ENCODE measurements at places on chromosomes 6 and 20. TPM values are rescaled to one million over a fixed set of nuclear protein-coding genes. Genes with fewer than 3 reads are reported as not detected.

DNA sequence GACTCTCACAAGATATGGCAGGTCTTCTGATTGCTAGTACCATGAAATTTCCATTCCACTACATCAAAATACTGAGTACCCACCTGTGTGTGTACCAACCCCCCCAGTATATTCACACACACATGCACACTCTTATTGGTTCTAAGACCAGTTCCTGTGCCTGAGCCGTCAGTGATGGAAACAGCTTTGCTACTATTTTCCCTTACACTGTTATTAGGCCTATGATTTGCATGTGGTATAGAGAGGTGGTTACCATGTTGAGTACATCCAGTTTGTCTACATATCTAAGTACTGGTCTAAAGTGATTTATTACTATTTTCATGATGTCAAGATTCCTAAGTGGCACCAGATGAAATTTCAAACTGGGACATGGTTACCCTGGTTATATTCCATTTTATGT, 459.9 kb downstream of the BCKDHB start:
- no peak for DNase-seq
- H3K27ac ChIP-seq: no peak overlapping the region
- no peaks in the 10 kb centered on the region for H3K4me1 ChIP-seq
- H3K4me3 ChIP-seq: no peak overlapping the region
- no peaks in the 10 kb centered on the region for H3K27me3 ChIP-seq

GRCh38 chr20:61722146-61722678, 343.5 kb downstream of the TAF4 start:
- no peak overlapping the region for H3K4me3 ChIP-seq

DNA sequence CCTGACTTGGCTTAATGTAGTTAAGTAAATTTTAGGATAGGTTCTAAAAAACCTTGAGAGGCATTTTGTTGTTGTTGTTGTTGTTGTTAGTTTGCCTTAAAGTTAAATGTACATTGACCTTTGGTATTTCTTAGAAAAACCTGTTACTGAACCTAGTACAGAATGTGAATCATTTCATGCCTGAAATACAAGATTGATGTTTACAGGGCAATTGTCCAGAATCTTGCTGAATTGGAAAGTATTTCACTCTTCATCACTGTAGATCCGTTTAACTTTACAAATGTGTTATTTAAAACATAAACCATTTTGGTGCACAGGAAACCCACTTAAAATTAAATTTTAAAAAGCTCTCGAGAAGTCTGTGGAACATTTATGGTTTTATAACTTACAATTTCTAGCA, 75.0 kb downstream of the CEP57L1 start:
- no peaks in the 10 kb centered on the region for H3K4me1 ChIP-seq
- DNase-seq: no peak
- no peak overlapping the region for H3K27ac ChIP-seq

GRCh38 chr20:44796311-44796710, 14.0 kb downstream of the RIMS4 start:
- H3K27me3 ChIP-seq: no peaks in the 10 kb centered on the region
- H3K27ac ChIP-seq: no peak overlapping the region
- DNase-seq: no peak
- H3K4me1 ChIP-seq: peaks cover 2% of the 10 kb centered on the region
- no peaks in the 10 kb centered on the region for H3K36me3 ChIP-seq

DNA sequence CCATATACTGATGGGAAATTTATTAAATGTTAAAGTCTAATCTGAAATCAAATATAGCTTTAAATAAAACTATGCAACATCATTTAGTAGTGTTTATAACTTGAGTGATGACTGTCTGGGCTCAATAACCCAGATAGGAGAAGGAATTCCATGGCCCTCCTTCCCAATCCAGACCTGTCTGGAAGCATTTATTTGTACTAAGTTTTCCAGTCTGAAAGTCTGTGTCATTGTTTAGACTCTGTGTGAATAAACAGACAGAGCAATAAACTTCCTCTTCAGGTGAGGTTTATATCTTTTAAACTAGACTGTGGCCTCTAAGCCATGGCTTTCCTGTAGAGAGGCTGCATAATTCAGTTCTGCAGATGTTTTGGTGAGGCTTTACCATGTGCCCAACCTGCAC, 176.4 kb downstream of the SOX4 start:
- H3K4me3 ChIP-seq: no peak overlapping the region
- H3K4me1 ChIP-seq: peaks cover 27% of the 10 kb centered on the region
- DNase-seq: no peak
- no peak overlapping the region for H3K27ac ChIP-seq

- no peaks in the 10 kb centered on the region for H3K27me3 ChIP-seq
- DNase-seq: no peak
- H3K4me1 ChIP-seq: no peaks in the 10 kb centered on the region
Observed at GRCh38 chr6:20711518-20711917, 177.3 kb downstream of the CDKAL1 start.

DNA sequence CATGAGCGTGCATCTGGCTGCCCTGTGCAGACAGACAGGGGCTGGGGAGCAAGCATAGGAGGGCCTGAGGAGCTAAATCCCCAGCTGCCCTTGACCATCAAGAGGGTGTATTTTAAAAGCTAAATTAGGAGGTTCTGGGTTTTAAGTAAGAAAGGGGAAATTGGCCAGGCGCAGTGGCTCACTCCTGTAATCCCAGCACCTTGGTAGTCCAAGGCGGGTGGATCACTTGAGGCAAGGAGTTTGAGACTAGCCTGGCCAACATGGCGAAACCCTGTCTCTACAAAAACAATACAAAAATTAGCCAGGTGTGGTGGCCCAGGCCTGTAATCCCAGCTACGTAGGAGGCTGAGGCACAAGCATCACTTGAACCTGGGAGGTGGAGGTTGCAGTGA, 27.8 kb downstream of the SERPINB6 start:
- H3K27me3 ChIP-seq: no peaks in the 10 kb centered on the region
- peaks cover 14% of the 10 kb centered on the region for H3K36me3 ChIP-seq
- H3K4me3 ChIP-seq: no peak overlapping the region
- peak overlapping the region; percentile 61 for H3K27ac ChIP-seq

- H3K27me3 ChIP-seq: no peaks in the 10 kb centered on the region
- no peaks in the 10 kb centered on the region for H3K36me3 ChIP-seq
- DNase-seq: no peak
- H3K4me3 ChIP-seq: no peak overlapping the region
- no peaks in the 10 kb centered on the region for H3K4me1 ChIP-seq
- no peak overlapping the region for H3K27ac ChIP-seq
Observed at GRCh38 chr6:52124126-52125121, 37.0 kb upstream of the PKHD1 start.

DNA sequence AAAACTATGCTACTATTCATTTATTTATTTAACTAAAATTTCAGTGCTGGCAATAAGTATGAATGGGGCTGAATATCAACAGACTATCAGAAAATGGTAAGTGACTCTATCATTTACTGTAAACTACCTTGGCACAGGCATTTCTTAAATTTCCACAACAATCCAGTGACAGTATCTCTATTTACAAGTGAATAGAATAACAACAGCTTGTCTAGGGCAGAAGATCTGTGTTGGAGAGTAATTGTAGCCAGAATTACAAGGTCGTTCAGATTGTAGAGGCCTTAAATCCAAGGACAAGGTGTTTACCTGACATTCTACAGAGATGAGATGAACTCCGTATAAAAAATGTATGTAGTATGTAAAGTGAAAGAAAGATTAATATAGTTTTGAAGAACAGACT, 193.8 kb upstream of the SIM1 start:
- H3K27me3 ChIP-seq: no peaks in the 10 kb centered on the region
- DNase-seq: no peak
- peaks cover 4% of the 10 kb centered on the region for H3K36me3 ChIP-seq
- no peak overlapping the region for H3K4me3 ChIP-seq
- no peaks in the 10 kb centered on the region for H3K4me1 ChIP-seq

DNA sequence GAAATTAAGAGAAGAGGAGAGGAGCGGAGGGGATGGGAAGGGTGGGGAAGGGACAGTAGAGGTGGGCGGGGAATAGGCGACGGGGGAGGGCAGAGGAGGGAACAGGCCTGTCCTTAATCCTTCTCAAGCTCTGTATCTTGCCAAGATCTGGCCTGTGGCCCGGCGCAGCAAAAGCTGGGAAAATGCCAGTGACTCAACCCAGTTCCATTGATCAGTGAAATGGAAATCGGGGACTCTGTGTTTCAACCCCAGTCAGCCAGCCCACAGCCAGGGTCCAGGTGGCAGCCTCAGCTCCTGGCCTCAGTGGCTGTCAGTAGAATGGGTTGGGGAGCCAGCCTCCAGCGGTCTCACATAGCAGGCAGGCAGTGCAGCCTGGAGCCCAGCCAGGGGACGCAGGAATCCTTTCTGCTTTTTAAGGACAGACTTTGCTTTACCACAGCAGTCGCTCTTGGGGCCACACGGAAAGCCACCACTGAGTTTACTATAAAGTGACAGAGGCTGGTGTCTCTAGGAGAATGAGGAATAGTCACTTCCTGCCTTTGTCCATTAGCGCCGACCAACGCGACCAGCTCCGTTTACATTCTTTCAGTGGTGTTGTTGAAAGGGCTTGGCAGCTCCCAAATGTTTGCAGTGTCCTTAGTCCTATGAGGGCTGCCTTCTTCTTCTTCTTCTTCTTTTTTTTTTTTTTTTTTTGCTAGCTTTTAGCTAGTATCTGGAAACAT, 128.0 kb downstream of the RIN2 start:
- H3K36me3 ChIP-seq: no peaks in the 10 kb centered on the region
- H3K27ac ChIP-seq: peak overlapping the region; percentile 80
- H3K4me1 ChIP-seq: no peaks in the 10 kb centered on the region

DNA sequence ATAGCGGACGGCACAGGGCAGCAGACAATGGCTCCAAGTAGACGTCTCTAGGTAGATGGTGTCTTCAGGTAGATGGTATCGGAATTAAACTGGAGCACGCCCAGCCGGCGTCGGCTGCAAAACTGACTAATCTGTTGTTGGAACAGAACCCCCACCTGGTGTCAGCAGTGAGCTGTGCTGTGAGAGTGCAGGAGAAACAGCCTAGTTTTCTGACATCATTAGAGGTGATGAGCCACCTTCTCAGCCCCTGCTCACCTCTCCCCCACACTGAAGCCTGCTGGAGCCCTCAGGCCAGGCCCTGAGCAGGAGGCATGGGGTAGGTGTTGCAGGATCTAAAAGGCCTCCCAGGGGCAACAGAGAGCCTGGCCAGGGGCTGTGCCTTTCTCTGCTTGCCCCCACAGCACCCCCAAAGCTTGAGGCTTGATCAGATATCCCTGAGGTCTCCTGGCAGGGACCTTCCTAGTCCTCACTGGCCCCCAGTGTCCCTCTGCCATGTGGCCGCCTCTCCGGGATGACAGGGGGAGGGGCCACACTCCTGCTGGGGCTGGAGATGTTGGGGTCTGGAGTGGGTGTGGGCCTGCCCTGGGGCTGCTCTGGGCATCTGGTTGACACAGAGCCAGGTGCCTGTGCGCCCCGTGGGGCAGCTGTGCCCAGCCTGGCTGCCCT, 6.9 kb upstream of the HELZ2 start:
- no peaks in the 10 kb centered on the region for H3K4me1 ChIP-seq
- H3K36me3 ChIP-seq: no peaks in the 10 kb centered on the region
- DNase-seq: no peak
- H3K4me3 ChIP-seq: no peak overlapping the region
- H3K27me3 ChIP-seq: no peaks in the 10 kb centered on the region
- H3K27ac ChIP-seq: no peak overlapping the region

DNA sequence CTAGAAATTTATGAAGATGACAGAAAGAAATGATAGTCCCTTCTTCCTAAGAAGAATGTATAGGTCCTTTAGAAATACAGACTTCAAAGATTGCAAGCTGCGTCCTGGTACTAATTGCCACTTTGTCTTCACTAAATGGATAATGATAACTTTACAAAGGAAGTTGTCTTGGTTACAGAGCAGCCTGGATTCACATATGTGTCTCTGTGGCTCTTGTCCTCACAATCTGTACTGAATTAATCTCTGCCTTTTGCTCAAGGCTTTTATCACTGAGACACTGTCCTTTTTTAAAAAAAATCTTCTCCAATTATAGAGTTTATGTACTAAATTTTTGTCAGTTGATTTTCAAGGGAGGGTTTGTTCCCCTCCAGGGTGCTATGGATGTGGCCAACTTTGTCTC, 17.5 kb upstream of the MRAP2 start:
- no peaks in the 10 kb centered on the region for H3K36me3 ChIP-seq
- no peaks in the 10 kb centered on the region for H3K4me1 ChIP-seq
- no peak overlapping the region for H3K4me3 ChIP-seq
- H3K27ac ChIP-seq: no peak overlapping the region
- H3K27me3 ChIP-seq: no peaks in the 10 kb centered on the region

DNA sequence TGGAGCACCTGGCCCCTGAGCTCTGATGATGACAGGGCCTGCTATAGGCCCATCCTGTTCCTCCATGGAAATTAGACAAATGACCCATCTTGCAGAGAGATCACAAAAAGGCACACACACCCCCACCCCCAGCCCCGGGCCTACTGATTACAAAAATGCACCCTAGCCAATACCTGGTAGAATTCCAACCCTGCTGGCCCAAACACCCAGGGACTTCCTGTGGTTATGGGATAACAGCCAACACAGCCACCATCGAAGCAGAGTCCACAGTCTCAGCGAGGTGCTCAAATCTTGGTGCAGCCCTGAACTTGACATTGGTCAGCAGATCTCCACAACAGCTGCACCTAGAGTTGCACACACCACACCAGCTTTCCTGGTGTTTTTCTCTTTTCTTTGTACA, 17.0 kb downstream of the NCR2 start:
- no peaks in the 10 kb centered on the region for H3K4me1 ChIP-seq
- no peak overlapping the region for H3K27ac ChIP-seq
- H3K36me3 ChIP-seq: no peaks in the 10 kb centered on the region
- H3K4me3 ChIP-seq: no peak overlapping the region
- H3K27me3 ChIP-seq: no peaks in the 10 kb centered on the region

- no peak overlapping the region for H3K27ac ChIP-seq
- H3K27me3 ChIP-seq: no peaks in the 10 kb centered on the region
- no peaks in the 10 kb centered on the region for H3K4me1 ChIP-seq
- no peak overlapping the region for H3K4me3 ChIP-seq
- DNase-seq: peak; percentile 38
Observed at GRCh38 chr6:149910721-149911151, 12.2 kb downstream of the RAET1G start.

DNA sequence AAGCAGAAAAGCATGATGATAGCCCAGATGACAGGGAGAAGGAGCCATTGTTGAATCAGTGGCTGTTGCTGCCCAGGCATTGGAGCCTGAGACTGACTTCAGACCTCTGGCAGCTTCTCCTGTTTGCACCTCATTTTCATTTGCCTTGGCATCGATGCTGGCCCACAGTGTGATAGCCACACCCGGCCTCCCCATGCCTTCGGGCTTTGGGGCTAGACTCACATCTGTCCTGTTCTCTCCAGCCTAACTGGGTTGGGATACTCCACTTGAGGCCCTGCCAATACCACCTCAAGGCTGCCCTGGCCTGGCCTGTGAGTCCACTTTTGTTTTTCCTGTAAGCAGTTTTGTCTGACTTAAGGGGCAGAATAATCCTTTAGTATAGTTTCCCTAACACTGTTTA, 140.4 kb downstream of the UST start:
- H3K4me3 ChIP-seq: no peak overlapping the region
- H3K4me1 ChIP-seq: peaks cover 7% of the 10 kb centered on the region
- DNase-seq: no peak
- no peak overlapping the region for H3K27ac ChIP-seq
- H3K36me3 ChIP-seq: no peaks in the 10 kb centered on the region

- no peak overlapping the region for H3K4me3 ChIP-seq
- no peaks in the 10 kb centered on the region for H3K4me1 ChIP-seq
Observed at GRCh38 chr6:130873746-130874145, 46.5 kb downstream of the SMLR1 start.

GRCh38 chr6:105374010-105374420, 28.9 kb downstream of the PREP start:
- H3K4me1 ChIP-seq: no peaks in the 10 kb centered on the region
- DNase-seq: no peak
- H3K27me3 ChIP-seq: no peaks in the 10 kb centered on the region
- H3K27ac ChIP-seq: no peak overlapping the region
- peaks cover 33% of the 10 kb centered on the region for H3K36me3 ChIP-seq

Gene ZNF165
- total RNA-seq: 0.47 TPM

Gene CARMIL1
- total RNA-seq: 7.9 TPM

All from right atrium auricular region (tissue), 2 donors.